ENCODE measurements at places on chromosomes 1 and 21.

- peak; percentile 81 for DNase-seq
Measured at GRCh38 chr1:101235696-101236515, 913 bp upstream of the S1PR1 start.

DNA sequence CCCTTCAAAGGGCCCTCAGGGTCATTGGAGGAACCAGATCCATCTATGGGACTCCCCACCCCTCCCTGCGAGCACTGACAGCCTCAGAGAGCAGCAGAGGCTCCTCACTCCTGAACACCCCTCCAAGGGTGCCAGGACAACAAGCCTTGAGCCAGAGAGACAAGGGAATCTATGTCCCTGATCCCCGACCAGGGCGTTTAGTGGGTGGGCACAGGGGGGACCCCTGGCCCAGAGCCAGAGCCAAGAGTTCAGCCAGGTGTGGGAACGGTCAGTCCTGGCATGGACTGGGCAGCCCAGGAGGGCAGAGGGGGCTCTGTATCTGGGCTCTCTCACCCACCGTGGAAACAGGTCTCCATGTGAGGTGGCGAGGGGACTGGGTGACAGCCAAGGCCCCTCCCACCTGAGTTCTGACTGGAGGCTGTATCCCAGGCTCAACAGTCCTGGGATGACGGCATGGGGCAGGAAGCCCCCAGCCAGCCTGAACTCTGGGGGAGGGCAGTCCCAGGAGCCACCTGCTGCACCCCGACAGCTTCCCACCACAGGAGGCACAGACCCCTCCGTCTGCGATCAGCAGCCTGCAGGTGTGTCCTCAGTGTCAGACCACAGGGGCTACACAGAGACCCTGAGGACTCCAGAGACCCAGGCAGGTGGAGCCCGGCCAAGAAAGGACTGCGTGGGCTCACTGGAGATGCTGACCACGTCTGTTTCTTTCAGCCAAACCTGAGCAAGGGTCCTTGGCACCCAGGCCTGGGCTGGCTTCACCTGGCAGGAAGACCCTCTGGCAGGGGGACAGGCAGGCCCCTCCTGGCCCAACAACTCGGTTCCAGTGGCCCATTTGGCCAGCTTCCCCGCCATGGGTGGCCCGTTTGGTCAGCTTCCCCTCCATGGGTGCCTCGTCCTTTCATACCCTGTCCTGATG lies 11.2 kb upstream of the SRARP start:
- no peak for DNase-seq

DNA sequence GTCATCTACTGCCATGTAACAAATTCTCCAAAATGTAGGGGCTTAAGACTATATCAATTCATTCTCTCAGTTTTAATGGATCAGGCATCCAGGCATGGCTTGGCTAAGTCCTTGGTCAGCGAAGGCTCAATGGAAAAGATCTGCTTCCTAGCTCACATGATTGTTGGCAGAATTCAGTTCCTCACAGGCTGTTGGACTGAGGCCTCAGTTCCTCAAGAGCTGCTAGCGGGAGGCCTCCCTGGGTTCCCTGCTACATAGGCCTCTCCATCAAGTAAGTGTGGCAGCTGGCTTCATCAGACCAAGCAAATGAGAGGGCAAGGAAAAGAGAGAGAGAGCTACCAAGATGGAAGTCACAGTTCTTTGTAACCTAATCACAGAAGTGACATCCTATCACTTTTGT lies 19.6 kb upstream of the EYA3 start:
- DNase-seq, result no peak

DNA sequence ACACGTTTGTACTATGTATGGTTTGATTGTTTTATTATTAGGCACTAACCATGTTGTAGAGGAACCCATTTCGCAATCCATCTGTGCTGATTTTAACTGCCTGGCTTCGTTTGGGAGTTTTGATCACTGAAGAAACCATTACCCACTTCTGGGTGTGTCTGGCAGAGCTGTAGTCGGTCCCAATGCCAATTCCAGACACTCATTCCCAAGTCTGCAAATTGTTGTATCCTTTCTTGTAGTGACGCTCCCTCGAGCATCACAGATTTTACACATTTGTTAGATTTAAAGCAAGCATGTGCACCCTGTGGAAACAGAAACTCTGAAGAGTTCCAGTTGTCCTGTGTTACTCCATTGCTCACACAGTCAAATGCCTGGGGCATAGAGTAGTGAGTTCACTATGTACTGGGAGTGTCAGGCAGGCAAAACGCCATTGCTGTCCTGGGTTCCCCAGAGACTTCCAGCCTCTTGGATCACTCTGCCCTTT lies 31.0 kb upstream of the EFCAB14 start:
- no peak for DNase-seq

GRCh38 chr1:156386949-156387869 lies 18.2 kb downstream of the RHBG start:
- DNase-seq, result no peak

- peak; percentile 82 for DNase-seq
Measured at GRCh38 chr1:204837440-204838084, 33.1 kb upstream of the NFASC start.

DNA sequence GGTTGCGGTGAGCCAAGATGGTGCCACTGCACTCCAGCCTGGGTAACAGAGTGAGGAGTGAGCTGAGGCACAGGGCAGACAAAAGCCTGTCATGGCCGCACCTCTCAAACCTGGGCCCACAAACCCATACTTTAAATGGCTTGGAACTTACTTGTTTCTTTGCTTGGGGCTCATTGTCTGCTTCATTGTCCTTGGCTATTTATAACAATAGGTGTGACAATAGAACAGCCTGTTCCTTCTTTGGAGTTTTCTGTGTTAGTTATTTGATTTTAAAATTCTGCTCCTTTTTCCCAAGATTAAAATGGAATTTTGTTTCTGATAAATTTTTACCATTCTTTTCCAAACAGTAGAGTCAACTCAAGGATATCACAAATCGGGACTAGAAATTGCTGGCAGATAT lies 94.7 kb downstream of the PBX1 start:
- DNase-seq, result no peak

DNA sequence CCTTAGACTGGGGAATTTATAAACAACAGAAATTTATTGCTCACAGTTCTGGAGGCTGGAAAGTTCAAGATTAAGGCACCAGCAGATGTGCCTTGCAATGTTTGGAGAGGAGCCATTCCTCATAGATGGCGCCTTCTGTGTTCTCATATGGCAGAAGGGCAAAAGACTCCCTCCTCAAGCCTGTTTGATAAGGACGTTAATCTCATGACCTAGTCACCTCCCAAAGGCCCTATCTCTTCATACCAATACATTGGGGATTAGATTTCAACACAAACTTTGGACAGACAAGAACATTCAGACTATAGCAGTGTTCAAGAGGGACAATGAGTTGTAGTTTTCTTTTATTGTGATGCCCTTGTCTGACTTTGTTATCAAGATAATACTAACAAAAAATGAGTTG lies 34.3 kb downstream of the PSMG1 start:
- DNase-seq, result no peak

DNA sequence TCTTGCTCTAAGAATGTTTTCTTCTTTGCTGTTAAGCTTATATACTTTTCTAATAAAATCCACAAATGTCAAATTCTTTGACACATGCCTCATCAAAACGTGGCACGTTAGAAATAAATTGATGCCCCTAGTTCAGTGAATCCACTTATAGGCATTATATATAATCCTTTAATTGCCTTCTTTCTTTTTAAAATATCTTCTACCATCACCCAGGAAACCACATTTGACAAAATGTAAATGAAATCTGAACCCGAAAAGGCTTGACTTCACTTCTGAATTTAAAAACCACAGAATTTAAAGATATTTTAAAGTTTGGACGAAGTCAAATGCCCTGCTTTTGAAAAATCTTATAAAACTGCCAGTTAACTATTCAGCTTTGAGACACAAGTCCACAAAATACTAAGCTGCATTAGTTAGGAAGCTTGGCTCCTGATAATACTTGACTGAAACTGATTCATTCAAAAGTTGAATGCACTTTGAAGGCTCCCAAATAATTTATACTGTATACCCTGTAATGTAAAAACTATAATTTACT lies 22.4 kb upstream of the KIFAP3 start:
- DNase-seq, result no peak

- no peak for DNase-seq
Measured at GRCh38 chr1:230087028-230087716, 20.1 kb downstream of the GALNT2 start.

DNA sequence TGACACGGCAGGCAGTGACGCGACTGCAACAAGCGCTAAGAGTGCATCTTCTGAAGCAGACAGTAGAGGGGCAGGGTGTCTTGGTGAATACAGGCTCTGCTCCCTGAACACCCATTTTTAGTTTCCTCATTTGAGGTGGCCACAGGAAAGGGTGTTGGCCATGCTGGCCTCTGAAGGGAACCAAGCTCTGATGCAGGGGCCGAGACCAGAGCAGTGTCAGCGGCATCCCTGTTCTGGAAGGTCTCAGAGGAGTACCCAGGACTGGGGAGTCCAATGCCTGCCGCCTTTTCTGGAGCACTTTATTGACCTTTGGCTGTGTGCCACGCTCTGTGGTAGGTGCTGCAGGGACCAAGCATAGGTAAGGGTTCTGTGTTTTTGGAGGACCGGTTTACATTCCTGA lies 100.4 kb downstream of the KCNJ6 start:
- DNase-seq, result no peak

GRCh38 chr1:43402089-43402865 lies 12.6 kb downstream of the SZT2 start:
- DNase-seq, result no peak

- no peak for DNase-seq
Measured at GRCh38 chr1:221149111-221149510, 269.9 kb downstream of the HLX start.

DNA sequence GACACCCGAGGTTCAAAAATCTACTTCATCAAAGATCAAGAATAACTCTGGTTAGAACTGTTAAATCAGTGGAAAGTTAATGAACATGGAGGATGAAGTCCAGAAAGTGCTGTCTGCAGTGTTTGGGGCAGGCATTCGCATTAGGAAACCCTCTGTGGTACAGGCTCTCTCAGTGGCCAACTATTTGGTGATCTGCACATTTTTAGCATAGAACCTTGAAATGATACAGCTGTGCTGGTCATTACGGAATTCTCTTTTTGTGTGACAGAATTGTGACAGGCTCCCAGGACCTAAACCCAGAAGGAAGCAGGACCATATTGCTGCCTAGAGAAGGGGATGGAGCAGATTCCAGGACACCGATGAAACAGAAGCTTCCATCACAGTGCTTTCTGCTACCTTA lies 89.0 kb downstream of the SLC45A1 start:
- no peak for DNase-seq

DNA sequence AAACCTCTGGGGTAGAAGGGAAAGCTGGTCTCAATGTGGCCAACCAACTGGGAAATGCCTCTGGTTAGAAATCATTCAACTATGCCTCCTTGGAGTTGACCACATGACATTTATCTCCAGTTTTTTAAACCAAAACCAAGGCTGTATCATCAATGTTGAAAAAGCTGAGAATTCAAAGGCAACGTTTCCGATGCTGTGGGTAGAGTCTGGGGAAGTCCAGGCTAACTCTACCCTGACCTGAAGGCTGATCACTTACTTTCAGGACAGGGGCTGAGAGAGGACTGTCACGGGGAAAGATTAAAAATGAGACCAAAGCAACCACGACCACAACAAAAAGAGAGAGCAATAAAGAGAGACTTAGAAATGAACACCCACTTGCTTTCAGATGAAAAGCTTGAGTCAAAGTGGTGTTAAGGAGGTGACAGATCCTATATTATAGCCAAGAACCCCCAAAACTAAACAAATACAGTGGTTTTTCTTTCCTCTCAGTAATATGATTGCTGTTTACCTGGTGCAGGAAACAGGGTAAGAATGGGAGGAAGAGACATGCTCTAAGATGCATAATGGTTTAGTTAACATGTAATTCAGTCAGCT lies 90.8 kb upstream of the TNFSF4 start:
- DNase-seq, result no peak

DNA sequence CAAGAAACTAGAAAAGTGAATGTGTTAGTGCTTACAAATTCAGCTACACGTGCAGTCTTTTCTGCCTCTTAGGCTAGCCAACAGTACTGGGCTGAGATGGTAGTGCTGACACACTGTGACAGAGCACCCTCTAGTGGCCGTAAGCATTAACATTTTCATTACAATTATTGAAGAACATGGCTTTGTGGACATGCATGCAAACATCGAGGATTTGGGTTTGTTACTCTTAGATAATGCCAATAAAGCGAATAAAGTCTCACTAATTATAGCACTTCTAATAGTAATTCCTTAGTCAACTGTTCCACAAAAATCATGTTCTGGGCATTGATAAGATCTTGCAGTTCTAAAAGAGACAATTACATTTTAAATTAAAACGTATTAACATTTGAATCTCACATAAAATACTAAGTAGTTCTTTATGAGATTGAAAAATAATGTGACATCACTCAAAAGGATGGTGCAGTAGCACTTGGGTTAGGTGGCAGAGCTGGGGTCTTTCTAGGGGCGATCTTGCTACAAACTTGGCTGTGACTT lies 47.1 kb downstream of the MYSM1 start:
- peak; percentile 60 for DNase-seq

DNA sequence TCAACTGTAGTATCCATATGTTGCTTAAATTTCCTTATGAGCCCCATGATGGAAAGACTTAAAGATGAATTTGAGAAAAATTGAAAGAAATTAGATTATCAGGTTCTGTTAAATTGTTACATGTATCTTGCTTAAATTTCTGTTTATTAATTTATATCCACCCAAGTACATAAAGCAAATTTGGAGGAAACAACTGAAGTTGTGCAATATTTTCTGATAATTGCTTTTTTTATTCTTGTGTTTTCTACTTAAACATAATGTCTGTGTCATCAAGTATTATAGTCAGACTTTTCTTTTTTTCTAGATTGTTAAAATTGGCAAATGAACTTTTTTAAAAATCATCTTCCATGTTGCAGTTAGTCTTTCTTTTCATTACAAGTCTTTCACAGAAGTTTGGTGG lies 36.8 kb downstream of the RNF11 start:
- no peak for DNase-seq

GRCh38 chr1:29309075-29309474 lies 72.8 kb downstream of the PTPRU start:
- DNase-seq, result no peak

DNA sequence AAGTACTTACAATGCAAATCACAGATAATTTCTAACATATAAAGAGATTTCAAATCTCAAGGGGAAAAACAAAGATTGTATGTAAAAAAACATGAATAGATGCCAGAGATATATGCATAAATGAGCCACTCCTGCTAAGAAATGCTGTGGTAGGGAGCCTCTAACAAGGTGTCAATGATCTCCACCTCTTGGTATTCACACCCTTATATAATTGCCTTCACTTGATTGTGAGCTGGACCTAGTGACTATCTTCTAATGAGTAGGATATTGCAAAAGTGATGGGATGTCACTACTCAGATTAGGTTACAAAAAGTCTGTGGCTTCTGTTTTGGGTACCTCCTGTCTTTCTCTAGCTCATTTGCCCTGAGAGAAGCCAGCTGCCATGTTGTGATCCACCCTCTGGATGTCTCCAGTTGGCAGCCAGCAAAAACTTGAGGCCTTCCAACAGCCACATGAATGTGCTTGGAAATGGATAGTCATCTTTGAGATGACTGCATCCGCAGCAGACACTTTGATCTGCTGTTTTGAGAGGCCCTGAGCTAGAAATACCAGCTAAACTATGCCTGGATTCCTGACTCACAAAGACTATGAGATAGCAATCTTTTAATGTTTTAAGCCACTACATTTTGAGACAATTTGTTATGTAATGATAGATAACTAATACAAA lies 196.1 kb upstream of the FGGY start:
- DNase-seq, result peak; percentile 78

GRCh38 chr21:27476696-27477095 lies 509.8 kb upstream of the ADAMTS5 start:
- no peak for DNase-seq

All from islet precursor cell (in vitro differentiated cells).